ENCODE measurements at places on chromosomes 5 and 9.

GRCh38 chr9:38417003-38417945 lies 7.0 kb downstream of the IGFBPL1 start:
- no peaks in the 10 kb centered on the region for H3K36me3 ChIP-seq
- H3K27ac ChIP-seq, result no peak overlapping the region
- H3K4me3 ChIP-seq, result no peak overlapping the region
- peaks cover 11% of the 10 kb centered on the region for H3K27me3 ChIP-seq
- no peaks in the 10 kb centered on the region for H3K4me1 ChIP-seq
- peak; percentile 28 for DNase-seq

DNA sequence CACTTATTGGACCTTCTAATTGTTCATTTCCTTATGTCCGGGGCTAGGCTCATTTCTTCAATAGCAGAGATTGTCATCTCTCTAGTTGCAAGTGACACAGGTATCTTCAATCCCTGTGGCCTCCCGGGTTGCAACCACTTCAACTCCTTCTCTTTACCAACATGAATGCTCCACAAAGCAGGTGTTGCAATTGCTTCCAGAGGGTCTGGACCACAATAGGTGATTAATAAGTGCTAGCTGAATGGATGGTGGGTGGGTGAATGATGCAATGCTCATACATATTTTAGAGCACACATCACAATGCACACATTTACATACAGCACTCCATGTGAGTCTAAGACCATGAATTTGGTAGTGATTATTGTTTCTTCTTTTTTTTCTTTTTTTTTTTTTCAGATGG lies 2.6 kb downstream of the CEMIP2 start:
- H3K4me3 ChIP-seq, result peak overlapping the region; percentile 89
- no peaks in the 10 kb centered on the region for H3K27me3 ChIP-seq
- peaks cover 66% of the 10 kb centered on the region for H3K4me1 ChIP-seq
- peak overlapping the region; percentile 71 for H3K27ac ChIP-seq
- no peak for DNase-seq

DNA sequence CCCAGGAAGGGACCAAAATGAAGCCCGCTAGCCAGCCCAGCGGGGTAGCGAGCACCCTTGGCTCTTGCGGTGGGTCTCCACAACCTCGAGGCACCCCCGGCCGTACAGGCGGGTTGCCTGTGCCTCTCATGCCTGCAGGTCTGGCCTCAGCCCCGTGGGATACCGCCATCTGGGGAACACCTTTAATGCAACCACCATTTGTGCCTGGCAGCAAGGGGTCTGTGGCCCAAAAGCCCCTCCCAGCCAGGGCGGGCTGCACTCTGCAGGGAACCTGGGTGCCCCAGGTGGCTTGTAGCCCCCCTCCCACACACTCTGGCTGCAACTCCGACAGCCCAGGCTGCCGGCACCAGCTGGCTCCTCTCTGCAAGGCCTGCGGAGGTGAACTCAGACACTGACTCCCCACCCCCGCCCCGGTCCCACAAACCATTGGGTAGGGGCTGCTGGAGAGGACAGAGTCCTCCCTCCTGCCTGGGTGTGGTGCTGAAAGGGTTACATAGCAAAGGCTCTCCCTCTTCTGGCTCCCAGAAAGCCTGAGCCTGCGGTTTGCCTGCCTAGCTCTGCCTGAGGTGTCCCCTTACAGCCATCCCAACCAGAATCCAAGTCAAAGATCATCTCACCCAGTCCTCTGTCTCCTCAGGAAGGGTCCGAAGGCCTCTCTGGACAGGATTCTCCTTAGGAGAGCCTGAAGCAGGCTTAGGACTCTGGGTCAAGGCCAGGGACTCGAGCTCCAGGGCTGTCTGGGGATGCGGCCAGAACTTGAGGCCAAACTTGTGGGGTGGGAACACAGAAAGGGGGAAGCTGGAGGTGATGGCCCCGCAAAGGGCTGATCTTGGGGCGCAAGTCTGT lies 109.4 kb downstream of the PSD2 start:
- H3K27me3 ChIP-seq, result peaks cover 31% of the 10 kb centered on the region
- H3K4me3 ChIP-seq, result no peak overlapping the region
- DNase-seq, result no peak
- no peaks in the 10 kb centered on the region for H3K36me3 ChIP-seq
- H3K27ac ChIP-seq, result no peak overlapping the region
- H3K4me1 ChIP-seq, result no peaks in the 10 kb centered on the region

GRCh38 chr5:55540024-55540423 lies 5.3 kb upstream of the PLPP1 start:
- no peak overlapping the region for H3K4me3 ChIP-seq
- no peaks in the 10 kb centered on the region for H3K27me3 ChIP-seq
- no peaks in the 10 kb centered on the region for H3K36me3 ChIP-seq
- DNase-seq, result no peak

- H3K36me3 ChIP-seq, result no peaks in the 10 kb centered on the region
- no peaks in the 10 kb centered on the region for H3K4me1 ChIP-seq
- H3K27me3 ChIP-seq, result peaks cover 20% of the 10 kb centered on the region
- H3K27ac ChIP-seq, result no peak overlapping the region
Observed at GRCh38 chr5:78659114-78659513, 10.5 kb upstream of the LHFPL2 start.

DNA sequence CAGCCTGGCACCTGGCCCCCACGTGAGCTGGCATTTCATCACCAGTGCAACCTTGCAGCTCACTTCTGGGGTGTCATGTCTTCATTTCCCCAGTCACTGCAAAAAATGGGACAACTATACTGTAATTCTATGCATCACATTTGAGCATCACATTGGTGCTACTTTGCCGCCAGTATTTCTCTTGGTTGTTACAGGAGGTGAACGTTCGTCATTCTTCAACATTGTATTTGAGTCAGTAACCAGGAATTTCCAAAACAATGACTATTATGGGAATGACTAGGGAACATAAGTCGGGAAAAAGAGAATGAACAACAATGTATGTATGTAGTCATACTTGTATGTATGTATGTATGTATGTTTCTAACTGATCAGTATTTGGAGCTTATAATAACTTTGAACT lies 1278.0 kb downstream of the EFNA5 start:
- H3K36me3 ChIP-seq, result no peaks in the 10 kb centered on the region
- no peak for DNase-seq
- H3K27me3 ChIP-seq, result no peaks in the 10 kb centered on the region
- H3K4me1 ChIP-seq, result no peaks in the 10 kb centered on the region
- H3K4me3 ChIP-seq, result no peak overlapping the region

DNA sequence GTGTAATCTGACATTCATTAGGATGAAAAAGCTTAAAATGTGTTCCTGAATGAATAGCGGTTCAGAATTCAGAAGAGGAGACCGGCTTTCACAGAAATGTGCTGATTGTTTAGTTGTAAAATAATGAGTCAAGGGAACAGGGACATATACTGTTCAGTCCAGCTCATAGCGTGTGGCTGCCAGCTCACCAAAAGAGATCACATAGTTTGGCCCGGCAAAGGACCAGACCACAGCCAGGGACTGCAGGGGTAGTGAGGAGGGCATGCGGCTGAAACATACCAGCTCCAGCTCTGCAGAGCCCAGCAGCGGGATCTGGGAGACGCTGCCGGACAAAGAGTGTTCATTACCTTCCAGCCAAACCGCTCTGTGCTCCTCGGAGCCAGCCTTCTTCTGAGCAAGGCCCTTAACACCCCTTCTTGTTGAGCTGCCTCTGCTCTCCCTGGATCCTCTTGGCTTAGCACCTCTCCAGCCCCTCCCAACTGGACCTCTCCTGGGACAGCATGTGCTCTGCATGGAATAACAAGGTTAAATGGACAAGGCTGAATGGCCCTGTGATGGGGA lies 116.8 kb upstream of the CNTLN start:
- no peaks in the 10 kb centered on the region for H3K4me1 ChIP-seq
- no peak for DNase-seq
- H3K4me3 ChIP-seq, result no peak overlapping the region
- no peaks in the 10 kb centered on the region for H3K27me3 ChIP-seq
- no peaks in the 10 kb centered on the region for H3K36me3 ChIP-seq

GRCh38 chr9:76297721-76298239 lies 96.4 kb downstream of the RFK start:
- H3K27me3 ChIP-seq, result no peaks in the 10 kb centered on the region
- peaks cover 1% of the 10 kb centered on the region for H3K4me1 ChIP-seq
- DNase-seq, result no peak
- no peak overlapping the region for H3K27ac ChIP-seq

- H3K4me1 ChIP-seq, result peaks cover 10% of the 10 kb centered on the region
- H3K27ac ChIP-seq, result no peak overlapping the region
- no peaks in the 10 kb centered on the region for H3K36me3 ChIP-seq
- DNase-seq, result no peak
- H3K4me3 ChIP-seq, result no peak overlapping the region
- peaks cover 15% of the 10 kb centered on the region for H3K27me3 ChIP-seq
Observed at GRCh38 chr5:122719991-122720746, 54.7 kb upstream of the SNX2 start.

- H3K4me3 ChIP-seq, result no peak overlapping the region
- no peak for DNase-seq
- no peaks in the 10 kb centered on the region for H3K36me3 ChIP-seq
- H3K4me1 ChIP-seq, result peaks cover 33% of the 10 kb centered on the region
- no peaks in the 10 kb centered on the region for H3K27me3 ChIP-seq
Observed at GRCh38 chr9:19156026-19156474, 28.8 kb upstream of the PLIN2 start.

- no peak for DNase-seq
- H3K27ac ChIP-seq, result no peak overlapping the region
- peaks cover 34% of the 10 kb centered on the region for H3K36me3 ChIP-seq
- peaks cover 45% of the 10 kb centered on the region for H3K4me1 ChIP-seq
- no peak overlapping the region for H3K4me3 ChIP-seq
Observed at GRCh38 chr9:78001946-78002731, 29.5 kb downstream of the GNAQ start.
